ENCODE measurements at places on chromosomes 6 and 20.
A peak's percentile ranks its signal among the peaks of the same experiment; 100 is the strongest.

- no peak for DNase-seq
Measured at GRCh38 chr6:25794784-25795183, 37.1 kb downstream of the SLC17A1 start.

GRCh38 chr20:44646023-44646640, 5.4 kb downstream of the ADA start:
- no peak for DNase-seq

DNA sequence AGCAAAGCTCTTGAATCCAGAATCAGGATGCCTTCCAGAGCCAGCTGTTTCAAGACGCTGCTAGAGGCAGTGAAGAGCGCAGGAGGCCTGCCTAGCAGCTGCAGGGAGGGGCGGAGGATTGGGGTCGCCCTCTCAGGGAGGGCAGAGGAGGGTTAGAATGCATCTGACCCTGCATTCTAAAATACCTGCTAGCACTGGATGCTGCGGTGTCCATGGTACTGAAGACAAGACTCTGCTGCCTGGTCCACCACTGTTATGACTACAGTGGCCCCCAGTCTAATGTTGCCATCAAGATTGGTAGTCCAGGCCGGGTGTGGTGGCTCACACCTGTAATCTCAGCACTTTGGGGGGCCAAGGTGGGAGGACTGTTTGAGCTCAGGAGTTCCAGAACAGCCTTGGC, 193.7 kb upstream of the PROKR2 start:
- DNase-seq = no peak

DNA sequence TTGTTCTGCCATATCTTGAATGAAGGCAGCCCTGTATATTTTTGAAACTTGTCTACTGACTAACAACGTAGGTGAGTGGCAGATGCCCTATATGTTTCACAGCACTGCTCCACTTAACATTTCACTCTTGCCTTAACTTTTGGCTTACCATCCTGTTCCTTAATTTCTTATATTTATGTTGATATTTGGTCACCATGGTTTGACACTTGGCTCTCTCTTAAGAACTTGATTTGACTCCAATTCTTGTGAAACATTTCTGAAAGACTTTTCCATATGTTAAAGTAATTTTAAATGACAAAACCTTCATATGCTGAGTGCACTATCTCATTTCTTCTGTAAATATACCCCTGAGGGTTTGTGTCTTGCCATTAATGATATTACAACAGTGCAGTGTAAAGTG, 434.3 kb upstream of the IMPG1 start:
- DNase-seq = no peak

GRCh38 chr20:10622657-10623418, 51.0 kb downstream of the JAG1 start:
- DNase-seq = peak; percentile 83

DNA sequence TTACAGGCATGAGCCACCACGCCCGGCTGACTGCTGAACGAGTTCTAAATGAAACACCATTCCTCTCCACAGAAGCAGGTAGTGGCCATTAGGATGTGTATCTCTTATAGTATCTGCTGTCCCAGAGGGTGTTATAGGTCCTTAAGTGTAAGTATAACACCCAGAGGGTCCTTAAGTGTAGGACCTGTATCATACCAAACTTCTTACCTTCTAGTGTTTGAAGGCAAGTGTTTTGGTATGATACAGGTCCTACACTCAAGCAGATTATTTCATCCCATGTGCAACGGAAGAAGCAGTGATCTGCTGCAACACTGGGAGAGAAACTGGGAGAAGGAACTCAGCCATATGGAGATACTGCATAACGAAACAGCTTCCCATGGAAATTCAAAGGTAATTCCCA, 17.4 kb downstream of the BMP7 start:
- DNase-seq = no peak

- no peak for DNase-seq
Measured at GRCh38 chr6:147640606-147641005, 132.1 kb downstream of the SAMD5 start.

DNA sequence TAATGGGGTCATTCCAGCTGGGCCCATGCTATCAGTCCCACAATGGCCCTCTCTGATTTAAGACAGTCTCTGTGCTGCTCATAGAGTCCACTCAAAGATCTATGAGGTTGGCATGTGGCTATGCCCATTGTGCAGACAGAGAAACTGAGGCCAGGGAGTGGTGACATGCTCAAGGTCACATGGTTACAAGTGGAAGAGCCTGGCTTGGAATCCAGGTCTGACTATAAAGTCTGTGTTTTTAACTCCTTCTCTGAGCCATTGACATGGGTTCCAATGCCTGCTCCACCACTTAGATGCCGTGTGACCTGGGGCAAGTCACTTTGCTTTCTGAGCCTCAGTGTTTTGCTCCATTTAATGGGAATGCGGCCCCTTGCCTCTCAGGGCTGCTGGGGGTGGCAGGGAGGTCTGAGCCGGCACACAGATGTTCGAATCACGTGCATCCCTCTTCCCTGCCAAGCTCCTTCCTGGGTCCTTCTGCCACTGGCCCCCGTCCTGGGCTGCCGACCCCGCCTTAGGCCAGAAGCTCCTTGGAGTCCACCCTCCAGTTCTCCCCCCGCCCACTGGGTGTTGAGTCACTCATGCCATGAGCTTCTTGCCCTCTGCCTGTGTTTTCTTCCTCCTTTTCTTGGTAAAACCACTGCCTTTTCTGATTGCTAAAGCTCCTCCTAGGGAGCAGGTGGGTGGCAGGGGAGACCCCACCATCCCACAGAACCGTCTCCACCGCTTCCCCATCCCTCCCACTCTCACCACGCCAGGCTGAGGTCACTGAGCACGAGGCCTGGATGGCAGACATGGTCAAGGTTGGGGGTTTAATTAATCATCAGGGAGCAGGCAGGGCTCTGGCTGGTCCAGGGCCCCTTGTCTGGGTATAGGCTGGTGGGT, 35.7 kb downstream of the CEBPB start:
- peak; percentile 69 for DNase-seq

GRCh38 chr6:27867051-27867944, 44.9 kb downstream of the OR2B2 start:
- peak; percentile 80 for DNase-seq

GRCh38 chr6:162525181-162525580, 202.4 kb downstream of the PRKN start:
- no peak for DNase-seq

DNA sequence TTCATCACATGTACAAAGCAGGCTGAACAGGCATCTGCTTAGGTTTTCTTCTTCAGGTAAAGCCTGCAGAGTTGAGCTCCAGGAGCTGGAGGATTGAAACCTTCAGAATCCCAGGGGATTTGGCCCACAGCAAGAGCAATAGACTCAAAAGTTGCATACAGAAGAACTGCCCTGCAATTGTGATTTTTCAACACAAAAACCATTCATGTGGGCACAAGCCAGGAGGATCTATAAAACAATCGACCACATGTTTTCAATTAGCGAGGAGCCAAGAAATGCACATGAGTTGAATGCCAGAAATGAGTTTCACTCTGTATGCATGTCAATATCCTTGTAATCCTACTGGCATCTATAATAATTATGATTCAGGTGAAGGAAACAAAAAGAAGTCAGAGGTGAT, 576.4 kb downstream of the HDGFL1 start:
- peak; percentile 73 for DNase-seq

GRCh38 chr20:59775687-59776055, 157.8 kb downstream of the SYCP2 start:
- no peak for DNase-seq

DNA sequence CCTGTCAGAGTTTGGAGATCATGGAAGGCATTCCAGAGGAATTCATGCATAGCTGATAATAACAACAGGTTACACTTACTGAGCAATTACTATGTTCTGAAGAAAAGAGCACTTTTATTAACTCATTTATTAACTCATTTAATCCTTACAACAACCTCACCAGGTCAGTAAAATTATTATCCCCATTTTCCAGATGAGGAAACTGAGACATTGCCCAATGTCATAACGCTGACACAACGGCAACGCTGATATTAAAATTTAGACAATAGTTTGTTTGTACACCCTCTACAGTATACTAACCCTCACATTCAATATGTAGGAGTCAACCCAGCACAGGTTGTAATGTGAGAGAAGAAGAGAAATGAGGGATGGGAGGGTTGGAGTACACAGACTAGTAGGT, 105.0 kb downstream of the RNGTT start:
- DNase-seq = no peak

DNA sequence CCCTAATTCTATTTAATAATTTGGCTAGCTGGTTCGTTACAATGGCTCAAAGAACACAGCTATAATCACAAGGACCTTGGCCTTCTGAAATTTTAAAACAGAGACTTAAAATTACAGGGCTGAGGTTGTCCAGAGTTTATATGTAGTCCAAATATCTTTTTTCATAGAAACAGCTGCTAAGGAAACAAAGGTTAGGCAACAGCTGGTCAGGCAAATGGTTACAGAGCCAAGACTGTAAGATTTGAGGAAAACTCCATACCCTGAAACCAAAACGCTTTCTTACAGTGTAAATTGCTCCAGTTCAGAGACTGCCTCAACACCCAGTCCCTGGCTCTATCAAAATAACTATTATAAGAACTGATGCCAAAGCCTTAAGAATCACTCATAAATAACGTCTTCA, 9.7 kb upstream of the ARHGAP18 start:
- no peak for DNase-seq

DNA sequence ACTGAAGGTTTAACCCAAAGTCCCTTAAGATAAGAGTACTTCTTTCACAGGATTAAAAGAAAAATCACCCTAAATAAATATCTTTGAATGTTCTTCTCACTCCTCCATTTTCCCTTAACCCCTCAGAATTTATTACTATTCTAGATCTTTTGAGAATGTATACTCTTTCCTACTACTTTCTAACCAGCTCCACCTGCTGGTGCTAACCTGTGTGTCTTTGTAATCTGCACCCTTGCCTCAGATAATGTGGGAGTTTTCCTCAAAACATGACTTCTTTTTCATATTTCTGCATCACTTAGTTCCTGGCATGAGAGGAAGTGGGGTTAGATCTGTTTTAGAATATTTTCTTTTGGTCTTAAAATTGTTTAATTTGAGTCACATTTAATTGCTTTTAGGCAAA, 394.2 kb downstream of the BMP2 start:
- DNase-seq = no peak

DNA sequence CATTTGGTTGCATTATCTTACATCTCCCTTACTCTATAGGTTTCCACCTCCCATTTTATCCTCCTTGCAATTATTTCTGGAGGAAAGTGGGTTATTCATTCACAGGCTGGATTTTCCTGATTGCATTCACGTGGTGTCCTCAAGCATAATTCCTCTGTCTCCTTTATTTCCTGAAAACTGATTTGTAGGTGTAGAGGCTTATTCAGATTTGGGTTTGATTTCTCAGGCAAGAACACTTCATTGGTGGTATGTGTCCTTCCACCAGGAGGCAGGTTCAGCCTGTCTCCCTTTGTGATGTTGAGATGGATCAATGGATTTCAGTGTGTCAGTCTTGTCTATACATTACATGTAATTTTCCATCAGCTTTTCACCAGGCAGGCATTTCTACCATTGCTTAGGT, 17.3 kb downstream of the DNPH1 start:
- no peak for DNase-seq

DNA sequence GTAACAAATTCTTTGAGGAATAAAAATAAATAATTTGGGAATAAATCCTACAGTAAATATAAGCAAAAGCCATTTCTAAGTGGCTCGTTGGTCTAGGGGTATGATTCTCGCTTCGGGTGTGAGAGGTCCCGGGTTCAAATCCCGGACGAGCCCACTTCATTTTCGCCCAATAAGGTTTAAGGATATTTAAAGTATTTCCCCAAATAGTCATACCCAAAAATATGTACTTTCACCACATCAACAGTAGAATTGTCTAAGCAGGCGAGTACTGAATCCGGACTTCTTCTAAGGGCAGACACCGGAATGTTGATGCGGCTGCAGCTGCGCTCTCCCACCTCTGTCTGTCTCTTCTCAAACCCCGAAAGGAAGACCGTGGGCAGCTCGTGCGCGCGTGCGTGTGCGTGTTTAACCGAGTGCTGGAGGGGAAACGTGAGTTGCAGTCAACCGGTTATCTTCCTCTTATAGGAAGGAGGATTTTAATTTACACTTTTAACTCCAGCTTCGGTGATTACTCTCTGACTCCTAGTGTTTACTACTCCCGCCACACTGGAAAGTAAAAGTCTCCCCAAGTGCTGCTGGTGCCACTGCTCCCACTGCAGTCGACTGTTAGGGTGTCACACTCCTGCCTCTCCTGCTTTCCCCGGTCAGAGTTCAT, 155.7 kb upstream of the PRSS16 start:
- DNase-seq = peak; percentile 95

DNA sequence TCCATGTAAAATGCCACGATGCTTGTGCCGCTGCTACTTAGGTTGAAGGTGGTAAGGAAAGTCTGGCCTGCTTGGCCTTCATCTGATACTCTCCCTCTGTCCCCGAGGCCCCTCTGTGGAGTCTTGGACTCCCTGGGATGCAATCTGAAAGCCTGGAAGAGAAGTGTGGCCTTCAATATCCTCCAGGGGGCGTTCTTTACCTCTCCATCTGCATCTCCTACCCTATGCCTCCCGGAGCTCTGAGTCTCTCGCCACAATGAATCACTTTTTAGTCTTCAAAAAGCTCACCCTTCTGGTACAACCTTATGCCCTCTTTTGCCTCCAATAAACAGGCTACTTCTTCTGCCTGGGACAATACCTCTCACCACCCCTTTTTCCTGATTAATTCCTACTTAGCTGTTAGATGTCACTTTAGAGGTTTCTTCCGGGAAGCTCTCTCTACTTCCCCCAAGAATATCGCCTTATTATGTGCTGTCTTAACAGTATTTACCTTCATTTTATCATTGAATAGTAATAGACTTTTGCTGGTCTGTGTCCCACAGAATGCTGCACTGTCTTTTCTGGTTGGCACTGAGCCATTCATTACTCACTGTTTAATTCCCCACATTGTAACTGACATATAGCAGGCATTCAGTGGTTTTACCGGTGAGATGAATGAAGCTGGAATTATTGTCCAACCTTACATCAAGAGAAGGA, 13.9 kb upstream of the ATG5 start:
- DNase-seq = peak; percentile 83

DNA sequence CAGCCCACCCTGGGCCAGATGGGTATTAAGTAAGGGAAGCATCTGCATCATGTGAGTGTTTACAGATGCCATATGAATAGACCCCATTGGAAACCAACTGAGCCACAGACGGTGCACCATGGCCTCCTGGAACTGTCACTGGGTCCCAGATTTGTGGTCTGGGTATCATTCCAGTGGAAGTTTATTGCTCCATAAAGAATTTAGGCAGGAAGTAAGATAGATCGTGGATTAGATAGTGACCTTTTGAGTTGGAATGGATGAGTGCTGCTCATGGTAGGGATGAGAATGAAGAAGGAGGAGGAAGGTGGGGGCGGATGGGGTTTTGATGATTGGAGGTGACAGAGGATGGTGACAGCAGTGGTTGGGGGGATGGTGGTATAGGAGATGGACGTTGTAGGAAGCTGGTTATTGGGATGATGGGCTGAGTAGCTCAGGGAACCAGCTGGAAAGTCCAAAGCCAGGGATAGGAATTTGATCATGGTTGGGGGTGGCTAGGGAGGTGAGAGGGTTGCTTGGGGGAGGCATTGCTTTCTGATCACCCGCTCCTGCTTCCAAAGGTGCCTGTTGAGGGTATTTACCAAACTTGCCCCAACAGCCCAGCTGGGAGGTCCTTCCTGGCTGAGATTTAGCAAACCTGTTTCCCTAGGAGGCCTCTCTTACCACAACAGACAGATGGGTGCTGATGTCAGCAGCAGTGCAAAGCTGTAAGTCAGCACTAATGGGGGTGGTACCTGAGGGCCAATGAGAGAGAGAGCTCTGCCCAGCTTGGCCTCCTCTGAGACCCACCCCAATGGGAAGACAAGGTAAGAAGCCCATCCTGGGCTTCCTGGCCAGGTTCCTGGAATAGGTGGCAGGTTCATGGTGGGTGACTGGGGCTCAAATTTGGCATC, 78.0 kb downstream of the VEGFA start:
- no peak for DNase-seq

GRCh38 chr6:15290962-15291704, 45.3 kb downstream of the JARID2 start:
- no peak for DNase-seq

Data from fibroblast of mammary gland (primary cell).